ENCODE measurements at places on chromosomes 6 and 20.

- no peak for DNase-seq
Observed at GRCh38 chr6:74807674-74808073, 398.2 kb downstream of the COL12A1 start.

DNA sequence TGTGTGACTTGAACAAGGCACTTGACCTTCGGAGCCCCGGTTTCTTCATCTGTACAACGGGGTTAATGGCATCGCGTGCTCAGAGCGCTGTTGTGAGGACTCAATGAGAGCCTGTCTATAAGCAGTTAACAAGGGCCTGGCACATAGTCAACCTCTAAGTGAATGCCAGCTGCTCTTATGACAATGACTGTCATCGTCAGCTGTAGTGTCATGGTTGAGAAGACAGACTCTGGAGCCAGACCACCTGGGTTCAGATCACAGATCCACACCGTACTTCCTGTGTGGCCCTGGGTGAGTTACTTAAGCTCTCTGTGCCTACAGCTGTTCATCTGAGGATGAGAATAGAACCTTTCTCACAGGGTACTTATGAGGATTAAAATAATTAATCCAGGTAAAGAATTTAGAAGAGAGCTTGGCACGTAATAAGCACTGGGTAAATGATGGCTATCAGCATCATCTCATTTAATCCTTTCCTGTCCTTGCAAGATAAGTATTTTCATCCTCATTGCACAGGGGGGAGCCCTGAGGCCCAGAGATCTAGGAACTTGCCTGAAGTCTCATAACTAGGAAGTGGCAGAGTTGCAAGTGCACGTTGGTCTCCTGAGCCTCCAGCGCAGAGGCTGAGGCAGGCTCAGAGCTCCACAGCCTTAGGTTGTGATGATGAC is 105.3 kb downstream of the EYA2 start:
- DNase-seq, result no peak

GRCh38 chr6:136754820-136755219 is 37.5 kb downstream of the MAP3K5 start:
- no peak for DNase-seq

GRCh38 chr20:56385130-56385529 is 6.9 kb downstream of the AURKA start:
- DNase-seq, result no peak

DNA sequence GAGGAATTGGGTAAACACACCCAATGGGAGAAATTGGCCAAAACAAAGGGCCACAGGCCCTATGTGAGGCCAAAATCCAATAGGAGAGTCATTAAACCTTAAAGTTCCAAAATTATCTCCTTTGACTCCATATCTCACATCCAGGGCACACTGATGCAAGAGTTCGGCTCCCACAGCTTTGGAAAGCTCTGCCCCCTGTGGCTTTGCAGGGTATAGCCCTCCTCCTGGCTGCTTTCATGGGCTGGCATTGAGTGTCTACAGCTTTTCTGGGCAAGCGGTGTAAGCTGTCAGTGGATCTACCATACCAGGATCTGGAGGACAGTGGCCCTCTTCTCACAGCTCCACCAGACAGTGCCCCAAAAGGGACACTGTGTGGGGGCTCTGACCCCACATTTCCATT is 160.5 kb downstream of the ADGRG6 start:
- DNase-seq, result no peak

- DNase-seq, result no peak
Observed at GRCh38 chr20:34193051-34193450, 48.2 kb upstream of the ASIP start.

GRCh38 chr6:128098000-128098581 is 197.2 kb upstream of the THEMIS start:
- DNase-seq, result no peak

DNA sequence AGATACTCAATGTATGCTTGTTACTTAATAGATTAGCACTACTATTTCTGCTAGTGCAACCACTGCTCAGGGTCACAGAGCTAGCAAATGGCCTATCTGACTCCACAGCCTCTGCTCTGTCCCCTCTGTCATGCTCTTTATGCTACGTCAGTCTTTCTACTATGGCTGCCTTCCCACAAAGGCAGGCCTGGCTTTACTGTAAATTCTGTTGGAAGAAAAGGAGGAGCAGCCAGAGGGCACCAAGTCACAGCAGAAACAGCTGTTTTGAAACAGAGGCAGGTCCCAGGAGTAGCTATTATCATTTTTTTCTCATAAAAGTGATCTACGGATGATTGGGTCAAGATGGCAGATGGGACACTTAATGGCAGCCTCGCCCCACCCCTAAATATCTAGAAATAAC is 10.0 kb upstream of the ELMO2 start:
- DNase-seq, result no peak

GRCh38 chr20:34536798-34537394 is 20.7 kb downstream of the DYNLRB1 start:
- DNase-seq, result no peak

GRCh38 chr6:1047981-1048541 is 263.8 kb upstream of the FOXQ1 start:
- DNase-seq, result no peak

GRCh38 chr20:53814060-53814459 is 220.4 kb upstream of the ZNF217 start:
- DNase-seq, result no peak

DNA sequence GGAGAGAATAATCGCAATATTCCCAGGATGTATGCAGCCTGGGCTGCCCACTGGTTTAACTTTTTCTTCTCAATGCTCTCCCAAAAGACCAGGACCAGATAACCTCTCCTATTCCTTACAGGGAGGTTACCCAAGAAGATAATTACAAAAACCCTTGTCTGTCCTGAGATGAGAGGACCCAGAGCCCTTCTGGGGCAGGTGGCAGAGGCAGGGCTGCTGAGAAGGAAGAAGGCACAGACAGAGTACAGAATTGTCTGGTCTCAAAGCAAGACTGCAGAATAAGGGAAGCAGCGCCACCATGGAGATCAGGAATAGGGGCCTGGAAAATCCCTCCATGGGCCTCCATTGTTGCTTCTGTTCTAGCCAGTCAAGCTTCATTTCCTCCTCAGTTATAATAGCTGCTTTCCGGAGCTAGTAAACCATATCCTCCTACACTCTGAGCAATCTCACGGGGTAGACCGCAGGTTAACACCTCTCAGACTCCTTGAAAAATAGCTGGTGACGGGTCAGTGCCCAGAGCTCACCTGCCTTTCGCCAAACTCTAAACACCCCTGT is 463 bp upstream of the HLA-DMB start:
- DNase-seq, result no peak
